ENCODE measurements at places on chromosomes 12 and 14.

DNA sequence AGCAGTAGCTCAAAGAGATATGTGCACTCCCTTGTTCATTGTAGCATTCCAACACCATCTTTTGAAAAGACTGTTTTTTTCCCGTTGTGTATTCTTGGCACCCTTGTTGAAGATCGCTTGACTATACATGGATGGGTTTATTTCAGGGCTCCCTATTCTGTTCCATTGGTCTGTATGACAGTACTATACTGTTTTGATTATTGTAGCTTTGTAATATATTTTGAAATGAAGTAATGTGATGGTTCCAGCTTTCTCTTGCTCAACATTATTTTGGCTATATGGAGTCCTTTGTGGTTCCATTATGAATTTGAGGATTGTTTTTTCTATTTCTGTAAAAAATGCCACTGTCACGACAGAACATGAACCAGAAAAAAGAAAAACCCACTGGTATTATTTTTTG is 25.7 kb downstream of the BRMS1L start:
- no peak for DNase-seq

DNA sequence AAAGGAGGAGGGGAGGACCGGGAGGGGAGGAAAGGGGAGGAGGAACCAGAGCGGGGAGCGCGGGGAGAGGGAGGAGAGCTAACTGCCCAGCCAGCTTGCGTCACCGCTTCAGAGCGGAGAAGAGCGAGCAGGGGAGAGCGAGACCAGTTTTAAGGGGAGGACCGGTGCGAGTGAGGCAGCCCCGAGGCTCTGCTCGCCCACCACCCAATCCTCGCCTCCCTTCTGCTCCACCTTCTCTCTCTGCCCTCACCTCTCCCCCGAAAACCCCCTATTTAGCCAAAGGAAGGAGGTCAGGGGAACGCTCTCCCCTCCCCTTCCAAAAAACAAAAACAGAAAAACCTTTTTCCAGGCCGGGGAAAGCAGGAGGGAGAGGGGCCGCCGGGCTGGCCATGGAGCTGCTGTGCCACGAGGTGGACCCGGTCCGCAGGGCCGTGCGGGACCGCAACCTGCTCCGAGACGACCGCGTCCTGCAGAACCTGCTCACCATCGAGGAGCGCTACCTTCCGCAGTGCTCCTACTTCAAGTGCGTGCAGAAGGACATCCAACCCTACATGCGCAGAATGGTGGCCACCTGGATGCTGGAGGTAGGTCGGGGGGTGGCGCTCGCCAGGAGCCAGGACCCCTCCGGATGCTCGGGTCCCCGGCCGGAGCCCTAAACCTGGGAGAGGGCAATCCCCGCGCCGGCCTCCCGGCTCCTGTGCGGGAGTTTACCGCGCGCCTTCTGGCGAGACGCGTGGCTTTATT is at the start of gene CCND2:
CCND2 (plus strand) TSS at position 111 of the 744 bp plus-strand sequence; CDS start at position 390, 279 bp downstream.
- peak; percentile 67 for DNase-seq

DNA sequence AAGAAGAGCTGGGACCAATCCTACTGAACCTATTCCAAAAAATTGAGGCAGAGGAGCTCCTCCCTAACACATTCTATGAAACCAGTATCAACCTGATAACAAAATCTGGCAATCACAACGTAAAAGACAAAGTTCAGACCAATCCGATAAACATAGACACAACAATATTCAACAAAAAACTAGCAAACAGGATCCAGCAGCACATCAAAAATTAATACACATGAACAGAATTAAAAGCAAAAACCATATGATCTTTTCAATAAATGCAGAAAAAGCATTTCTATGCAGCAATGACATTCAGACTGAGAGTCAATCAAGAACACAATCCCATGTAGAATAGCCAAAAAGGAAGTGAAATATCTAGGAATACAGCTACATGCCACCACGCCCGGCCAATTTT is 7.0 kb upstream of the CLEC14A start:
- DNase-seq, result no peak

DNA sequence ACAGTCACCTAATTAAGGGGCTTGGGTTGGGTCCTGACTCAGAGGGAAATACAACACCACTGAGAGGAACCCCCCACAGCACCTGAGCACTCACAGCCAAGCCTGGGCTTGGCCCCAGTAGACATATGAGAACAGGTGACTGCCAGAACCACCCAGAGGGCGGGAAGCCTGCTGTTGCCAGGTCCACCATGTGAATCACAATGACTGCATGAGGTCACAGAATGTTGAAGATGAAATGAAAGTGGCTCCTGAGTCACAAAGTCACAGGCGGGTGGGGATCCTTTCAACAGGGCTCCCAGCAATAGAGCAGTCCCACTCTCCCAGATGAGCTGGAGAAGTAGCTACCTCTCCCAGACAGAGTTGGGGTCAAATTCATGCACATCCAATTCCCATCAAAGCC is at the start of gene LRRC74A:
LRRC74A (plus strand) TSS at position 287 of the 400 bp plus-strand sequence. CDS start 290 bp downstream, outside the sequence.
- DNase-seq, result no peak

- no peak for DNase-seq
Measured at GRCh38 chr12:49609059-49609874, 3.8 kb upstream of the FAM186B start.

GRCh38 chr12:96258104-96258961 is 64.2 kb downstream of the ELK3 start:
- DNase-seq, result peak; percentile 37

Data from central memory CD4-positive, alpha-beta T cell (primary cell).